ENCODE measurements at places on chromosomes 16 and 17.

GRCh38 chr16:17574256-17574655 is 103.5 kb upstream of the XYLT1 start:
- no peak for DNase-seq

- DNase-seq = no peak
Observed at GRCh38 chr17:19733953-19734526, 14.1 kb downstream of the ALDH3A1 start.

- DNase-seq = no peak
Observed at GRCh38 chr16:4936991-4937781, at the start of gene PPL. TSS of gene PPL (minus strand) at chr16:4937148. CDS start at chr16:4937045, 103 bp downstream.

DNA sequence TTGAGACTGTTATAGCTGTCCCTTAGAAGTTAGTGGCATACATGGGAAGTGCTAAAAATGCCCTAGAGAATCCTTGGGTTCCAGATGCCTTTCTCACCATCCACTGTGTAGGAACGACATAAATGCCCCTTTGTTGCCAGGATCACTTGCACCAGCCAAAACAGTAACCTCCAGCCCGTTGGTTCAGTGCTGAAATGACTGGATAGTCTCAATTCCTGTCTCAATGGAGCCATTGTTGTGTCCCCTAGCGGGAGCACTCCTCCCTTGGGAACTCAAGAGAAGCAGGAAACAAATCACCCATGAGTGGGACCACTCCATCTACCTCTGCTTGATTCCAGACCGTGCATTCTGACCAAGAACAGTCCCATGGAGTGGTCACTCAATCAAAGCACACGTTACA is 23.1 kb downstream of the MPHOSPH6 start:
- DNase-seq = no peak

- no peak for DNase-seq
Observed at GRCh38 chr16:84524346-84524920, 20.0 kb upstream of the MEAK7 start.

- no peak for DNase-seq
Observed at GRCh38 chr16:84618581-84619460, 943 bp upstream of the COTL1 start.

- DNase-seq = no peak
Observed at GRCh38 chr17:77160091-77160874, 19.5 kb downstream of the SEC14L1 start.
